ENCODE measurements at places on chromosomes 12 and 14.

GRCh38 chr12:75784591-75784990, 247.0 kb downstream of the PHLDA1 start:
- DNase-seq: no peak

DNA sequence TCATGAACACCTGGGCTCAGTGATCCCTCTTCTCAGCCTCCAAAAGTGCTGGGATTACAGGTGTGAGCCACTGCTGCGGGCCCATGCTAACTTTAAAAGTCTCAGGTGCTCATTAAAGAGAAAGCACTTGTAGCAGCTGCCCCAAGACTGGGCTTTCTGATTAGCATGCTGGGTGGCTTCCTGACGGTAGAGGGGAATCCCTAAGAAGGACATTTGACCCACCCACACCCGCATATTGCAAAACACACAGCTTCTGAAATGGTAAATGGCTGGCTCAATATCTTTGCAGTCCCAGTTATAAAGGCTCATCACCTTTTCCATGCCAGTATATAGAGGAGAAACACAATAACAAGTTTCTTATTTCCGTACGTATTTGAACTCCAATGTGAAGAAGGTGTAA, 19.3 kb upstream of the BICD1 start:
- DNase-seq: no peak

DNA sequence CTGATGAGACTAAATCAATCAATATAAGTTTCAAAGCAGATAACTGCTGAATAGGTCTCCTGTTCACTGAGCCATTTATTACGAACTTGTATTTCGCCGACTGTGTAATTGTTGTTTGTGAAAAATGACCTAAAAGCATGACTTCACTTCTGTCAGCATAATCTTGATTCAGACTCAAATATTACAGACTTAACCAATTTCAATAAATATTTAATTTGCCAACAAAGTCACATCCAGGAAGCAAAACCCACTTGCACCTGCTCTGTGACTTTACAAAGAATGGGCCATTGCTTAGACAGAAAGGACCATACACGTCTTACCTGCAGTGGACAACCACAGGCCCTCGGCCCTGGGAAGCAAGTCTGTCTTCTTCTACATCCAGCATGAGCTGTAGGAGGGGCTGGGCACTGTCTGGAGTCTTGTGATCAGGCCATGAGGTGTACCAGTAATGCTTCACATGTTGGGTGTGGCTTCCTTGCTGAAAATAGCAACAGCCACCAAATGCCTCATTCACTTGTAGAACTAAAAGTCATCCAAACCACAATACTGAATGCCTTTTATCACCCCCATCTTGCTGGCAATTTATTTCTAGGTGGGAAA, 23.5 kb upstream of the PTPRB start:
- DNase-seq: peak; percentile 74

DNA sequence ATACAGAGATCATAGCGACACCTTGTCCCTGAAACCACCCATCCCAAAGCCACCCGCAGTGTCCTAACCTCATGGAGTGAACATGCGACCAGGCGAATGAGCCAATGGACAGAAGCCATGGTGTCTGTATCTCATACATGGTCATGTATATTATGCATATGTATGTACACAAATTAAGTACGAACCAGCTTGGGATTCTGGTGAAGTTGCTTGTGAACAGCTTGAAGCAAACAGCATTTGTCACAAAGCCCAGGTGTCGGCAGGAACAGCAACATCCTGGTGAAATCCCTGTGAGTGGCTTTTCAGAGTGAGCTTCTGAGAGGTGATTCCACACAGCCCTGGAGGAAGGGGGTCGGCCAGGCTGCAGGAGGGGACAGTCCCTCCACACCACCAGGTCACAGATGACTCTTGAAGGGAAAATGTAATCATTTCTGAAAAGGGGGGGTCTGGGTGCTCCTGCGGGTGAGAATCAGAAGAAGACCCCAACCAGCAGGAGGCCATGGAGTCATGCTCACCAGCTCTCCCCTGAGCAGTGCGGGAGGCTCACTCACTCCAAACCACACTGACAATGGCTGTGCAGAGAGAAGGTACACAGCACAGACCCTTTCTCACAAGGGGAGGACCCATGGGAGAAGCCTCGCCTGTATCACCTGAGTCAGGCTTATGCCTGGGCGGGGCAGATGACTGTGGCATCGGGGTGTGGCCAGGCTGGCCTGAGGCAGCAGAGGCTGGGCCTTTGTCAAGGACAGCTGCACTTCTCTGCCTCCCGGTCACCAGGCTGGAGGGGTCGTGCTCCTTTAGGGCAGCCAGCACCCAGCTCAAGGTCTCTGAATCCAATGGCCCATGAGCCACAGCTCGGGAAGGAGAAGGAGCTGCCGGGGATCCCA, 14.3 kb downstream of the CHGA start:
- no peak for DNase-seq

DNA sequence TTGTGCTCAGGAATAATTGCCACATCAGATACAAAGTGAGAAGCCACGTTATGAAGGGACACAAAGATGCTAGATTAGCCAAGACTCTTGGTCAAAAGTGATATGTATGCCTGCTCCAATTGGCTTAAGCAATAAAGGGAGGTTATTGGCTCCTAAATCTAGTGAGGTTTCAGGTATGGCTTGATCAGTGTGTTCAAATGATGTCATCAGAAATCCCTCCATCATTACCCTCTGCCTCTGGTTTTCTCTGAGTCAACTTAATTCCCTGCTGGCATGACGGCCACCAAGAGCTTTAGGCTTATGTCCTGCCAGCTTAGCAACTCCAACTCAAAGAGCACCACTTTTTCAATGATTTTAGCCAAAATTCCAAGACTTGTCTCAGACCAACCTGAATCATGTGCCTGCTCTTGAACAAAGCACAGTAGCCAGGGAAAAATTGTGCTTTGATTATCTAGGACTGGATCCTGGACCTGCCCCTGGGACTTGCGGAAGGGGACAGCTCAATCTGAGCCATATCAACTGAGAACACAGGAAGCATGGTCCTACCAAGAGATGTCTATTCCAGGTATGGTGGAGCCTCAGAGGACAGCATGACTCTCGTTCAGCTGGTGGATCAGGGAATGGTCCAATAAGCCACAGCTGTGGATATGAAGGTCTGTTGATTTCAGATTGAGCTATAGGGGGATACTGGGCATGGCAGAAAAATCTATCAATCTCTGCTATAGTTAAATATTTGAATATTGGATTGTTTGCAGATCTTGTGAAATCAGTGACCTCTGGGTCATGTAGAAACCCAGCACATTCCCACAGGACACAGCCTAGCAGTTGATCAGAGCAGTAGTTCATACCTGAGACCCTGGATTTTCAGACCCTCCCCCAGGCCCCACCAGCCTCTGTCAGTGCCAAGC, 16.1 kb upstream of the P2RX7 start:
- no peak for DNase-seq

- DNase-seq: peak; percentile 26
These were observed 39.0 kb downstream of the DCAF4 start for GRCh38 chr14:72965249-72965648.

- DNase-seq: no peak
These were observed 26.7 kb downstream of the GALNT9 start for GRCh38 chr12:132302466-132303358.
